Neural crest cell (in vitro differentiated cells): ENCODE measurements at places on chromosomes 7 and 10.

DNA sequence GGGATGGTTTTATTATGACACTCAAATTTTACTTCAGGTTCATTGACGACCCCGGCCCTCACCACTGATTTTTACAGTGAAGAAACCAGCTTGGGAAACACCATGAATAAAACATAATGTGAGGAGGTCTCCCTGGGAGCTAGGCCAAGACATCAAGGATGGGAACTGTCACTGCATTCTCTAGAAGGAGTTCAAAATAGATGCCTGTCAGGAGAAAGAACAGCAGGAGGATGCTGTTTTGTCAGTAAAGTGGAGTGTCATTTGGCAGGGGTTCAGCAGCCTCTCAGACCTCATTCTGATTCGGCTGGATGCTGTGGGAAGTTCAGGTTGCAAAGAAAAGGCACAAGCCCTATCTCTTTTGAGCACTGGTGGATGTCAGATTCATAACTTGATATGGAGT lies 360.3 kb upstream of the C7orf33 start:
- DNase-seq, result no peak

GRCh38 chr10:29651767-29652166 lies 17.0 kb upstream of the SVIL start:
- no peak for DNase-seq

GRCh38 chr7:111239437-111239836 lies 148.5 kb downstream of the LRRN3 start:
- no peak for DNase-seq

GRCh38 chr10:1150638-1150955 lies 94.4 kb downstream of the WDR37 start:
- DNase-seq, result no peak

GRCh38 chr10:13593535-13593934 lies 6.8 kb downstream of the PRPF18 start:
- DNase-seq, result no peak

DNA sequence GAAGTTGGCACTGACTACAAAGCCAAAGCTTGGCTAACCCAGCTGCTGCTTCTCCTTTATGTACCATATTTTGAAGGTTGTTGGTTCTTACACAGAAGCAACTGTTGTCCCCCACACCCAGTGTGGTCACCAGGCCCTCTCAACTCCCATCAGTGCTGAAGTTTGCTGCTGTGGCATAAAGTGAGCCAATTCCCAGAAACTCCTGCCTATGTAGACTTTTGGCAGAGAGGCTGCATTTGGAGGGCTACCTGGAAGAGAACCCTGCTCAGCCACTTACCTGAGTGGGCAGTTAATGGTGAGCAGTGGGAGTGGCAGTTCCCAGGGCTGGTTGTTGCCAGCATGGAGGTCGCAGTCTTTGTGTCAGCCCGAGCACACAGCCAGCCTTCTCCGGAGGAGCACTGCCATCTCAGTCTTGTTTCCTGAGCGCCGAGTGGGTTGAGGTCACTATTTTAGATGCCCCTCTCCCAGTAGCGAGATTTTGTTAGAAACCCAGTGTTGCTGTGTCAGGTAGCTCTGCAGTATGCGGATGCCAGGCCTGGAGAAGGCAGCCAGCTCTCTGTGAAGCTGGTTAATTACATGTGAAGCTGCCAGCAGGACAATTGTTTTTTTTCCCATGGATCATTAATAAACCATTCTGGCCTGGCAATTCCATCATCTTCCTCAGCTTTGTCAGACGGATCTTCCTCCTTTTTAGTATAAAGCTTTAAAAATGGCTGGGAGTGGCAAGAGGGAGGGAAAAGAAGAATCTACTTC lies 24.5 kb downstream of the LRRC4 start:
- DNase-seq, result no peak

DNA sequence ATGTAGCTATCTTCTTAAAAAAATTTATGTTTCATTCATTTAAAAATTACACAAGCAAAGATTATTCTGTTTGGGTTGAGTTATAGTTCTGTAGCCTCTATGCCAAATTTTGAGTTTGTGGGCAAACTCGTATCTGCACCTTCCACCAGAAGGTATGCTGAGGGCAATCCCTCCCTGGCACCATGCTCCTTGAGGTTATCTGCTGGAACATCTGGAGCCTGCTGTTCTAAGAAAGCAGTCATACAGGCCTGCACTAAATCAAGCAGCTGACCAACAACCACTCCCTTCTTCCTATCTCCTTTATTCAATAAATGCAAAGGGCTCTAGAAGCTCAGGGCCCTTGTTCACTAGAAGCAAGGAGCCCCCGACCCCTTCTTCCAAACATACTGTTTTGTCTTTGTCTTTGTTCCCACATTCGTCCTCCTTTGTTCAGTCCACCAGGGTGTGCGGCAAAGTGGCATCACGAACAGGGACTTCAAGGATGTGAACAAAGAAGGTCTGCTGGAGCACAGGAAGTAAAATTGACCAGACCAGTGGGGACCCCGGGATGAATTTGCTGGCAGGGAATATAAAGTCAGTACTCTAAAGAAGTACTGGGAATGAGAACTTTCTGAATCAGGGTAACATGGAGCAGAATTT lies 36.4 kb downstream of the OR13A1 start:
- DNase-seq, result no peak

- DNase-seq, result no peak
These were observed 57.4 kb downstream of the CHST15 start for GRCh38 chr10:124035928-124036558.

DNA sequence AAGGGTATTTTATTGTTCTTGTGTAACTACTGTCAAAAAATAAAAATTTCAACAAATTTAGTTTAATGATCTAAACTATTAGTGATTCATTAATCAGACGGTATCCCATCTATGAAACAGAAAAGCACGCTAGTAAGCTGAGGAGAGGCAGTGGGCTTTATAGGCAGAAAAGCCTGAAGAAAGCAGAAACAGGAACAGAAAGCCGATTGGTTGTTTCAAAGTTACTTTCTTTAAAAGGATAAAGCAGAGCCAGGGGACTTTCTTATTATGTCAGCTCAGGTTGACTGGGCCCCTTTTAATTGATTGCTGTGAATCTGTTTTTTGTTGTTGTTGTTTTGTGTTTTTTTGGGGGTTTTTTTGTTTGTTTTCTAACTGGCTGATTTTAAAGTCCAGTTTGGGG lies 105.5 kb downstream of the TES start:
- DNase-seq, result no peak

DNA sequence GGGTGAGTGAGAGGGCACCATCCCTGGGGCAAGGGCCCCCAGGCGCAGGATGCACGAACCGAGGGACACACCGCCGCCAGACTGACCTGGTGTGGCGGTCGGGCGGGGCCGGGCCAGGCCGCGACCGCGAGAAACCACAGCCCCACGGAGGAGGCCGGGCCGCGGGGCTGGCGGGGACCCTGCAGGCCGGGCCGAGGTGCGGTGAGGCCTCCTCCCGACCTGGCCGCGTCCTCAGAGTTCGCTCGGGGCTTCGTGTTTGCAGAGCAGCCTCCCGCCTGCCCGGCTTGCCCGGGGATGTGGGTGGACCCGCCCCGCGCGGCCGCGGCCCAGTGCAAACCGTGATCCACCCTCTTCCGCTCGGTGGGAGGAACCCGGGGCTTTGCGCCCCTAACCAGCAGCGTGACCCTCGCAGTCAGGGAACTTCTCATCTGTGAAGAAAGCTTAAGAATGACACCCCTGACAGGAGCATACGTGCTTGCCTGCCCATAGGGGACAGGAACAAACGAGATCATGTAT lies 20.6 kb upstream of the HOXA13 start:
- no peak for DNase-seq

DNA sequence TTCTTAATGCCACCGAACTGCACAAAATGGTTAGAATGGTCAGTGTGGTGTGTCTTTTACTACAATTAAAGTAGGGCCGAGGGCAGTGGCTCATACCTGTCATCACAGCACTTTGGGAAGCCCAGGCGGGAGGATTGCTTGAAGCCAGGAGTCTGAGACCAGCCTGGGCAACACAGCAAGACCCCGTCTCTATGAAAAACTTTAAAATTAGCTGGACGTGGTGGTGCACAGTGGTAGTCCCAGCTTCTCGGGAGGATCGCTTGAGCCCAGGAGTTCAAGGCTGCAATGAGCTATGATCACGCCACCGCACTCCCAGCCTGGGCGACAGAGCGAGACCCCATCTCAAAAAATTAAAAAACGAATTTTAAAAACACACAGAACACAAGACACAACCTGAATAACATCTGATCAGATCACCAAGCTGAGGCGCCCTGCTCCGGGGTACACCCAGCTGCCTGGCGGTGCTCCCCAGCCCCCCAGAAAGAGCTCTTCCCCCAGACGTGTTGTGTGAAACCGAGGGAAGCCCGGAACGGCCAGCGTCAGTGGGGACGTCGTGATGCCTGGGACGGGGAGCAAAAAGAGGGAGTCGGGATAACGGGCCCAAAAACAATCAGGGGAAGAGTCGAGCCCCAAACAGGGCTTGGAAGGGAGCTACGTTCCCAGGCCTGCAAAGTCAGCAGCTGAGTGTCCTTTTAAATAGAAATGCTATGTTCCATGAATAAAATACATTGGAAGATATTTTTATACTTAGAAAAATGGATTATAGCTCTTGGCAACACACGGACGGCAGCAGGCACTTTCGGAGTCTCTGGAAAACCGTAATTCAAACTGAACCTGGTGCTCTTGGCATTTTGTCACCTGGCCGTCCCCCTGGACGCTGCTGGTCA lies 80.7 kb upstream of the PDGFA start:
- DNase-seq, result no peak

GRCh38 chr7:156127166-156128134 lies 315.2 kb upstream of the SHH start:
- no peak for DNase-seq

- DNase-seq, result peak; percentile 18
These were observed 233.2 kb upstream of the PRSS1 start for GRCh38 chr7:142516038-142516501.

- DNase-seq, result no peak
These were observed 33.0 kb upstream of the EMX2 start for GRCh38 chr10:117509573-117509972.

DNA sequence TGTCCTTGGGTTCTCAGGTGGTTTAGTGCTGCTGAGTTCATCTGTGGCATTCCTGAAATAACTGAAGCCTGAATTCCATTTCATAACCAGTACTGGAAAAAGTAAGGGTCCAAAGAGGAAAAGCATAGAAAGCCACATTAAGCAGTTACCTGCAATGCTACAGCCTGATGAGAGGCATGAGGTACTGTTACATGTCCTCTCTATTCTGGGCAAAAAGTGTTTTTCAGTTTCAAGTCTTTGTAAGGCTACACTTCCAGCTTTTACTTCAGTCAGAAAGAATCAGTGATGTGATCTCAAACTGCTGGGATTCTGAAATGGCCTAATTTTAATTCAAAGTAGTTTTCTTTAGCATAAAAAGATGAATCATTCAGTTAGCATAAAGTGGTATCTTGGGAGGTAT lies 369.5 kb downstream of the PHF14 start:
- DNase-seq, result no peak

- peak; percentile 42 for DNase-seq
These were observed 878 bp downstream of the SEC61A2 start for GRCh38 chr10:12130237-12130872.

DNA sequence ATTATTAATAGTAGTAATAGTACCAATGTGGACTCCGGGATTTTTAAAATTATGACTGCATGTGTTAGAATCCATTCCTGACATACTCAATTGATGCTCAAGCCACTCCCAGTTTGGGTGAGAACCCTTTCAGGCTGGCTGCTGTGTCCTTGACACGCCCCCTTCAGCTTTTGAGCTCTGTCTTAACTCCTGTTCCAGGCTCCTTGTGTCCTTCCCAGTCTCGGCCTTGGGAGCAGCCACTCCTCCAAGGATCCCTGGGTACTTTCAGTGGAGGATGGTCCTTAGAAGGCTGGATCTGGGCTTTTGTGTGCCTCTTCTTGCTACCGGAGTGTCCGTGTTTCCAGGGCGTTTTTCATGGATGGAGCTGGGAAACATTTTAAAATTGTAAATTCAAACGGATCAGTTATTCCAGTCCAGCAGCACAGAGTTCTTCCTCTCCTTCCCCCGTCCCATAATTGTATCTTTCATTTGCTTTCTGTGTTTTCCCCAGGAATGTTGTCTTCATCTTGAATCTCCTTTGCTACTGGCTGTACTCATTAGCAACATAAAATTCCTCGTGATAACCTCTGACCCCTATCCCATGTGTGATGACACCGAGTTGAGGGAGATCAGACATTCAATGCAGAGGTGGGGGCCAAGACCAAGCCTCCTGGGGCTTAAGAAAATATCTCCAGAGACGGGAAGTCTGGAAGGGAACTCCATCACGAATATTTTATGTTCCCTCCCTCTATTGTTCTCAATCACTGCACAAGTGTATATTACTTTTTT lies 40.0 kb upstream of the PFKFB3 start:
- no peak for DNase-seq

GRCh38 chr10:101887775-101888174 lies 44.2 kb upstream of the KCNIP2 start:
- DNase-seq, result no peak

DNA sequence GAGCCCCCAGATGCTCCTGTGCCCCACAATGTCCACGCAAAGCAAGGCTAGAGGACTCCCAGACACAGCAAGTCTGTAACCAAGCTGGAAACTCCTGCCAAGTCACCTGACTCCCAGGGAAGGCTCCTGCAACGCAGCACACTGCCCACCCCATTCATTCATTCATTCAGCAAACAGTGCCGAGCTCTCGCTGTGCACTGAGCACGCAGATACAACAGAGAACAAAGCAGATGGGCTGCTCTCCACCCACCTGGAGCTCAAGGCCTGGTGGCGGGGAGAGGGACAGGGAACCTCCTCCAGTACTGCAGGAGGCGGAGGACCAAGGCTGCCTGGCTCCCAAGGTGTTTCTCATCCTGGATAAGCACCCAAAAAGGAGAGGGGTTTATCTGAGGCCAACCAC lies 8.6 kb downstream of the KCNH2 start:
- DNase-seq, result no peak

DNA sequence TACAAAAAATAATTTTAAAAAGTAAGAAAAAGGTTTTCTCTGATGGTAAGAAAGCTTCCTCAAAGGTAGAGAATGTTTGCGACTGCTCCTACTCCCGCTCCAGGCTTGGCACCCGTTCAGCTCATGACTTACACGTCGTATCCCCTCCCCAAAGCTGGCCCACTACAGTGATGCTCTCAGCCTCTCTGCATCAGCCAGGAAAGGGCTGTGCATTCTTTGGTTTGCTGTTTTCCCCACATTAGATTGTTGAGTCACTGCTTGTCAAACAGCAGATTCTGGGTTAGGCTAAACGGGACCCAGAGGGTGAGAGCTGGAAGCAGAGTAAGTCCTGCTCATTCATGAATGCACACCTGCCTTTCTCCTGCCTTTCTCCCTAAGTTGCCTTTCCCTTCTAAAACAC lies 54.7 kb upstream of the NMT2 start:
- DNase-seq, result no peak

DNA sequence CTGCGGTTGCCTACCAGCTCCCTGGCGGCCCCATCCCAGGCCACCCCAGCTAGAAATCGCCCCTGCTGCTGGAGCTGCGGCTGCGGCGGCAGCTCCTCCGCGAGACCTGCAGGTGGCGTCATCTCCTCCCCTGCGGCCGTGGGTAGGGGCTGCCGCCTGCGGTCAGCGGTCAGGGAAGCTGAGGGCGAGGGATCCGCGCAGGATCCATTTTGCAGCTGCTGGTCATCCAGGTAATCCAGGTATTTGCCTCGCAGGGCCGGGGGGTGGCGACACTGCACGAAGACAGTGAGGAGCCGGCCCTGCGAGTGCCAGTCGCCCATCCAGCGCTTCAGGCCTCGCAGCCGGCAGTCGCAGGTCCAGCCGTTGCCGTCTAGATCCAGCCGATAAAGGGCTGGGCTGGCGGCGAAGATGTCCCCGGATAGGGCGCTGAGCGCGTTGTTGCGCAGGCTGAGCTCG lies 1.5 kb downstream of the TRIL start:
- peak; percentile 76 for DNase-seq

- DNase-seq, result no peak
These were observed 9.3 kb downstream of the PNLIPRP2 start for GRCh38 chr10:116630020-116630419.

GRCh38 chr10:124142960-124143359 lies 49.6 kb upstream of the CHST15 start:
- DNase-seq, result no peak
